NCI-H510A (cell line): ENCODE measurements at places on chromosomes 3 and 15.
A peak's percentile ranks its signal among the peaks of the same experiment; 100 is the strongest.

DNA sequence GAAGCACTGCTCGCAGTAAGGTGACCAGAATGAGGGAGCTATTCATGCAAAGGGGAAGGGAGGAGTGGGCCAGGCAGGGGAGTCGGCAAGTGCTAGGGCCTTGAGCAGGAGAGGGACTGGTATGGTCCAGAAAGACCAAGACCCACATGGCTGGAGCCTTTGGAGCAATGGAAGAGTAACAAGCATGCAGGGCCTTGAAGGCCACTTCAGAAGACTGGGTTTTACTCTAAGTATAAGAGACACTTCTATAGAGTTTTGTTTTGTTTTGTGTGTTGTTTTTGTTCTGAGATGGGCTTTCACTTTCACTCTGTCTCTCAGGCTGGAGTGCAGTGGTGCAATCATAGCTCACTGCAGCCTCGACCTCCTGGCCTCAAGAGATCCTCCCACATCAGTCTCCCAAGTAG, 42.0 kb downstream of the BFSP2 start:
- DNase-seq, result no peak

GRCh38 chr3:149790268-149790667, 2.1 kb downstream of the ANKUB1 start:
- DNase-seq, result no peak

DNA sequence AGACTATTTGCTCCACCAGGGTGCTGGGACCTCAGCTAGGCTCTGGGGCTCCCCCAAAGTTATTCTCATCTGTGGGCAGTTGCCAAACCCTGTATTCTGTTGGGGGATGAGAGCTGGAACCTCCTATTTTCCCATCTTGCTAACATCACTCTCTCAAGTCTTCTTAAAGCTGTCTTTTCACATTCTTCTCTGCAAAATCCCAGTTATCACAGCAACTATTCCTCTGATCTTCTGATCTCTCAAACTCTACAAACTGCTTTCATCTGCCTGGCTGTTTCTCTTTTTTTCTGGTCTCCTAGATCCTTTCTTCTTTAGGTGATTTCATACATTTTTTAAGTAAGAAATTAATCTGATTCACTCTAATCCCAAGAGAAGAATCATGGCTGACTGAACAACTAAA, 10.7 kb upstream of the ADAMTSL3 start:
- no peak for DNase-seq

- DNase-seq, result no peak
Measured at GRCh38 chr15:25950014-25950413, 86.9 kb upstream of the ATP10A start.

GRCh38 chr3:193869221-193870201, 266.4 kb upstream of the HES1 start:
- DNase-seq, result no peak

GRCh38 chr15:60735559-60736047, 256.7 kb upstream of the ICE2 start:
- DNase-seq, result no peak

DNA sequence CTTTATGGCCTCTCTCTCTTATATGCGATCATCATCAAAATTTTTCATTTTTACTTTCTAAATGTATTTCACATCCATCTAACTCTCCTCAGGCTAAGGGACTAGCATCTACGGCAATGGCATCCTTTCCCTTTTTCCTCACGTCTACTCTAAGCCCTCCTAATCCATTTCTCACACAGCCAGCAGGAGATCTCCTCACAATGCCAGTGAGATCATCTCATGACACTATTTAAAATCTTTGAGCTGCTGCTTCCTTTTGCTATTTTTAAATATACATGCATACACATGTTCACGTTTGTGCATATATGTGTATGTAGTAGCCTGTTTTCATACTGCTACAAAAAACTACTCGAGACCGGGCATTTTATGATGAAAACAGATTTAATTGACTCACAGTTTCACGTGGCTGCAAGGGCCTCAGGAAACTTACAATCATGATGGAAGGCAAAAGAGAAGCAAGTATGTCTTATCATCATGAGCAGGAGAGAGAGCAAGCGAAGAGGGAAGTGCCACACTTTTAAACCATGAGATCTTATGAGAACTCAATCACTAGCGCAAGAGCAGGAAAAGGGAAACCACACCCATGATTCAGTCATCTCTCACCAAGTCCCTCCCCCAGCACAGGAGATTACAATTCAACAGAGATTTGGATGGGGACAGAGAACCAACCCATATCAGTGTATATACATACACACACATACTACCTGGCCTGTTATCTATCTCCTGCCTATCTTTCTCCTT, 599.2 kb upstream of the ROBO1 start:
- DNase-seq, result no peak

- DNase-seq, result no peak
Measured at GRCh38 chr3:190009614-190010013, 111.1 kb downstream of the P3H2 start.

DNA sequence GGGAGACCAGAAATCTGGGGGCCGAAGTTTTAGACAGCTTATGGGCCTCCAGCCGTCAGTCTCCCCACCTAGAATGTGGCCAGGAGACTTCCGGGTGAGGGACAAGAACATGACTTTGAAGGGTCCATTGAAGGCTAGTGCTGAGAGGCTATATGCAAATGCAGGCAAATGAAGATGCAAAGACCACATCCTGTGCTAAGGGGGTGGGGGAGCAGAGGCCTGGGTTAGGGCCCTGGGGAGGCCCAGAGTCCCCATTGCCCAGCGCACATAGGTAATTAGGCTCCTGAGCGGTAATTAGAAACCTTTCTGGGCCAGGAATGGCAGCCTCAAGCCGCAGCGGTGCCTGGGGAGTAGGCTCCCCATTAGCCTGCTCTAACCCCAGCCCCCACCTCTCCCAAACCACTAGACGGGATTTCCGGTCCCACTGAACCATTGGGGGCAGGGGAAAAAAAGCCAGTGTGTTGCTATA, 6.8 kb downstream of the CSK start:
- no peak for DNase-seq

DNA sequence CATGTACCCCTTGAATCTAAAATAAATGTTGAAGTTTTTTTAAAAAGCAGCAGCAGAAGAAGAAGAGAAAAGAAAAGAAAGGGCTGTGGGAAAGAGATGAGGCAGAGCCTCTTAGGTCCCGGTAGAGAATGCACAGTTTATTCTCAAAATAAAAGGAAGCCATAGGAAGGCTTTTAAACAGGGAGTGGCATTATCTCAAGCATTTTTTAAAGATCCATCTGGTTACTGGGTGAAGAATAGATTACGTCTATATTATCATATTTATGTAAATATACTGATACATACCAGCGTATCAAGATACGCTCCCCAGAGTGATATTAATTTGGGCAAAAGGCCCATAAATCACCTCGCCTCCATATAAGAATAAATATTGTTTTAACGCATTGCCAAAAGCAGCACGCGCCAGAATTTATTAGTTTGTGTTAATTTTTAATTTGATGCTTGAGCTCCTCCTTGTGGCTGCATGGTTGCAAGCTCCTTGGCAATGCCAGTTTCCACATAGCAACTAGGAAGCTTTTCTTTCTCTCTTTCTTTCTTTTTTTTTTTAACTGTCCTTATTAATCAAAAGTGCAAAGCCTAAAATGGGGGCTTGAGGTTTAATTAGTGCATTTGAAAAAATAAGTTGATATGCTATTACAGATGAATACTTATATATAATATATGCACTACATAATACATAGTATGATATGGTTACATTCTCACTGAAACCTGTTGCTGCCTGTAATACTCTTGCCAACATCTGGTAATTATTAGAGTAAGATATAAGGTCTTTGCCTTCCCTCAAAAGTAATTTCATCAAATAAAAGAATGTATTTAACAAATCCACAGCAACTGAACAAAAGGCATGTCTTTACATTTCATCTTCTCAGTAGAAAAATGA, 242.8 kb upstream of the UBE2E2 start:
- DNase-seq, result no peak

DNA sequence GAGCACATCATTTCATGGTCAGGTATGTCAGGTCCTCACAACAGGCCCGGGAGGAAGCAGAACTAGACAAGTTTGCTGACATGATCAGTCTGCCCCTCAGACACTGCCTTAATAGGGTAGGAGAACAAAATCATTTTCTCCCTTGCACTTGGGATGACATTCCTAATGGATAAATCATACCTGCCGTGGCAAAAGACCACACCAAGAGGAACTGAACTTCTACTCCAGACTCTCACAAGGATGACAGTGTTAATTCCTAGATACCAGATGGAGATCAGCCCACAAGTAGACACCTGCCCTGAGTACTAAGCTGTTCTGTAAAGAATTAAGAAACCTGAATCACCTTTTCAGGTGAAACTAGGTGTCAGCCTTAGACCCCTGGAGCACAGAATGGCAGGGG, 19.5 kb downstream of the SIAH2 start:
- no peak for DNase-seq

DNA sequence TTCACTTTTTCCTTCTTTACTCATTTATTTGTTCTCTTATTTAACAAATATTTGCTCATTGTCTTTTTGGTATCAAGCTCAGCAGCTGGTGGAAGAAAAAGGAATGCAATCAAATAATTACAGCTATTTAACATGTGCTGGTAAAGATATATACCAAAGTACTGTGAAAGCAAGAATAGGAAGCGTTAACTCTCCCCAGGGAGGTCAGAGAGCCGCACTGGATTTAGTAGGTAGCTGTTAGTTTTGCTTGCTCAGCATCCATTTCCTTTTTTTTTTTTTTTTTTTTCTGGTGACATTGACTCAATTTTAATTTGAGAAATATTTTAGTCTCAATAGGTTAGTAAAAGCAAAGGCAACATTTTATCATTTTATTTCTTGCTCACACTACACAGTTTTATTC, 308.5 kb upstream of the MDFIC2 start:
- no peak for DNase-seq

GRCh38 chr3:73745526-73746191, 120.9 kb upstream of the PDZRN3 start:
- DNase-seq, result no peak

DNA sequence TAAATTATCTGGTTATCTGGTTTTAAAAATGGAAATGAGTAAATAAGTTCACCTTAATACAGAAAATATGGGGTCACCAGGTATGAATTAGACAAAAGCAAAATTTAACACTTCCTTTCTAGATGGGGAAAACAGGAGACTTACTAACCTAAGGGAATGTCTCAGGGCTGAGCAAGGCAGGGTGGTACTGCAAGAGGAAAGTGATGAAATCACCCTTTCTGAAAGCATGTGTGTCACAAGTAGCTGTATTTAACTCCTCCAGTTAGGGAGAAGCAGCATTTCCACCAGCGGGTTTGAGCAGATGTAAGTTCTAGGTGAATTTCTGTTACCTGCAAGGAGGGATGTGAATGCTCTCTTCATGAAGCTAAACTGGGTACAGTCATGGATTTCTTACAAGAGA, 629.1 kb downstream of the MECOM start:
- DNase-seq, result no peak

- no peak for DNase-seq
Measured at GRCh38 chr3:107581230-107581629, 58.5 kb downstream of the BBX start.

GRCh38 chr3:196517919-196518318, 2.8 kb upstream of the SMCO1 start:
- DNase-seq, result no peak

DNA sequence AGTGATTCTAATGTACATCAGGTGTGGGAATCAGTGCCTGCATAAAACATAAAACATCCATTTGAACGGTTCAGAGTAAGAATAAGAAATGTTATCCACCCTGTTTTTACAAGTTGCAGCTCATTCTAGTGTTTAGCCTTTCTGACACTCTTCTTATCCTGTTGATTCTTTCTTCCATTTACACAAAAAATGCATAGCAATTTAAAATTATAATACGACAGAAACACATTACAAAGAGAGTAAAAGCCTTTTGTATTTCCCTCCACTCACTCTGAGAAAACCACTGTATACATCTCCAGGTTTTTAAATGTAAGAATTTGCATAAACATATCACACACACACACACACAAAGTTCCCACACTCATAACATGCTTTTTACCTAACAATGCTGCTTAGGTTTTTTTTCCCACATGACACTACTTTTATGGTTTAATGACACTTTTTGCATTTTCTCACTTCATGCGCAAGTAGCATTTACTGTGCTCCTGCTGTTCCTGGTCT, 199.8 kb downstream of the CNTN6 start:
- no peak for DNase-seq

- no peak for DNase-seq
Measured at GRCh38 chr15:73596174-73596573, 37.0 kb downstream of the NPTN start.

- DNase-seq, result no peak
Measured at GRCh38 chr15:85621094-85621493, 173.6 kb downstream of the KLHL25 start.

DNA sequence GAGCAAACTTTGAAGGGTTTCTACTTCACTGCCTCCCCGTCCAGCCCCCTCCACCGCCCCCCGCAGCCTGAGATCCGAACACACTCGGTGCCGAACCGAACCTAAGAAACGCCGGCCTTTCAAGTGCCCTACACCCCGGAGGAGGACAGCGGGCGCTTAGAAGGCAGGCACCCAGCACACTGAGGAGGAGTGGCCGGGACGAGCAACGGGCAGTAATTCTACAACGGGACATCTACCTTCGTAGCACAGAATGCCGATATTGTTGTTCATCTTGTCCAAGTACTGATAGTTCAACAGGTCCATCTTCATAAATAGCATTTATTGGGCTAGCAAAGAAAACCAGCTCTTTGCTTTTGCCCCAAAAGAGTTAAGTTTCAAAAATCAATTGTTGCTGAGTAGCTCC, 513 bp downstream of the VGLL4 start:
- no peak for DNase-seq

GRCh38 chr3:190557296-190557695, 43.4 kb downstream of the IL1RAP start:
- DNase-seq, result no peak

DNA sequence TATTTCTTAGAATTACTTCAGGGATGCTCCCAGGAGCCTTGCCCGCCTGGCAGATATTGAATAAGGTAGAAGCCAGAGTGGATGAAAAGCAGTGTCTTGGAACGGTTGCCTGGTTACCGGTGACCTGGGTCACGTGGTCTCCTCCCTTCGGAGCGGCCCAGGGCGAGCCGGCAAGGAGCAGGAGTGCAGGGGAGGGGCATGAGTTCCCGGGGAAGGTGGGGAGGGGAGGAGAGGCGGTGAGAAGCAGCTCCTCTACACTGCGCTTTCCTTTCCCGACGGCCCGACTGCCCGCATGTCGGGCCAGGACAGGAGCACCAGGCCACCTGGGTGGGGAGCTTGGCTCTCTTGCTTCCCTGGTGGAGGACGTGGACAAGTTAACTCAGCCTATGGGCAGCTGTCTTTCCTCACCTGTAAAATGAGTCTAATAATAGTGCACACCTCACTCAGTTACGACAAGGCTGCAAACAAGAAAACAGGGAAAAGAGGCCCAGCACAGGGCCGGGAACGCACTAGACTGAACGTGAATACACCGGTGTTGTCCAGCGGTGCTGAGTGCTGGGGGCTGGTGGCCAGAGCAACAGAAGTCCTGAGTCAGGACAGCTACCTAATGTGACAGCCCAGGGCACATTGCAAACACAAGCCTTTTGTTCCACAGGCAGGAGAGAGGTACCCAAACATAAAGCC, 198.3 kb downstream of the ADAMTS9 start:
- peak; percentile 74 for DNase-seq
